Transverse colon (tissue), 4 donors: ENCODE measurements at places on chromosomes 13 and 19. TPM values are rescaled to one million over a fixed set of nuclear protein-coding genes. Genes with fewer than 3 reads are reported as not detected.
A peak's percentile ranks its signal among the peaks of the same experiment; 100 is the strongest.

The ZNF763 gene
- total RNA-seq = 7.1 TPM

The CYP4F11 gene
- 7.5 TPM for total RNA-seq

The AP1M1 gene
- 37.0 TPM for total RNA-seq

GRCh38 chr13:98103531-98103930, 39.4 kb upstream of the FARP1 start:
- no peak for DNase-seq

- DNase-seq = no peak
Measured at GRCh38 chr19:4264812-4265211, 14.3 kb upstream of the SHD start.

DNA sequence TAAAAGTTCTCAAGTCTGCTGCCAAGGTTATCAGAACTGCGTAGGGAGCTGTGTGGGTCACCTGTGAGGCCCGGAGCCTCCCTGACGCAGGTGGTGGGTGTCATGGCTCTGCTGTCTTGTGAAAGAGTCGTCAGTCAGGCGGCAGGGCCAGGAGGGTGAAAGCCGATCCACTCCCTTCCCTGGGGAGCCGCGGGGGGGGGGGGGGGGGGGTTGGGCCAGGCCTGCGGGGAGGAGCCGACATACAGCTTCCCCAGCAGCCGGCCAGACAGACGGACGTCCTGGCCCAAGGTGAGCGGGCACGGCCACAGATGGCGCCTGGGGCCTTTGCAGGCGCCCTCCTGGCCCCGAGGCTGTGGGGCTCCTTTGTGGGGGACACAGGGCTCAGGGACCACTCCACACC, 12.4 kb downstream of the SBNO2 start:
- DNase-seq = peak; percentile 40
